ENCODE measurements at places on chromosomes 13 and 19. TPM values are rescaled to one million over a fixed set of nuclear protein-coding genes. Genes with fewer than 3 reads are reported as not detected.

MARK4 gene
- 1.8 TPM for polyA plus RNA-seq

PRKD2 gene
- polyA plus RNA-seq, result 39.7 TPM

PSG11 gene
- polyA plus RNA-seq, result not detected

ZNF90 gene
- not detected for polyA plus RNA-seq
